ENCODE measurements at places on chromosomes 4 and X. TPM values are rescaled to one million over a fixed set of nuclear protein-coding genes. Genes with fewer than 3 reads are reported as not detected.

GRCh38 chrX:73668779-73669178 is 105.8 kb downstream of the CHIC1 start:
- H3K36me3 ChIP-seq: no peaks in the 10 kb centered on the region
- no peak overlapping the region for H3K27ac ChIP-seq
- H3K4me1 ChIP-seq: no peaks in the 10 kb centered on the region
- no peak for ATAC-seq
- H3K27me3 ChIP-seq: no peaks in the 10 kb centered on the region

DNA sequence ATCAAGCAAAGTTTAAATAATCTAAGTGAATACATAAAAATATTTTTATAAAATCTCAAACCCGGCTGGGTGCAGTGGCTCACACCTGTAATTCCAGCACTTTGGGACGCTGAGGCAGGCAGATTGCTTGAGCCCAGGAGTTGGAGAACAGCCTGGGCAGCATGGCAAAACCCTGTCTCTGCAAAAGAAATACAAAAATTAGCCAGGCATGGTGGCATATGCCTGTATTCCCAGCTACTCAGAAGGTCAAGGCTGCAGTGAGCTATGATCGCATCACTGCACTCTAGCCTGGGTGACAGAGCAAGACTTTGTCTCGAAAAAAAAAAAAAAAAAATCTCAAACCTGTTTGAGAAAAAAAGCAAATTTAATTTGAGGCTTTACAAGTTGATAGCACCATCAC is 96.9 kb upstream of the GPR34 start:
- no peak overlapping the region for H3K4me3 ChIP-seq
- peaks cover 13% of the 10 kb centered on the region for H3K36me3 ChIP-seq
- H3K27ac ChIP-seq: no peak overlapping the region

DNA sequence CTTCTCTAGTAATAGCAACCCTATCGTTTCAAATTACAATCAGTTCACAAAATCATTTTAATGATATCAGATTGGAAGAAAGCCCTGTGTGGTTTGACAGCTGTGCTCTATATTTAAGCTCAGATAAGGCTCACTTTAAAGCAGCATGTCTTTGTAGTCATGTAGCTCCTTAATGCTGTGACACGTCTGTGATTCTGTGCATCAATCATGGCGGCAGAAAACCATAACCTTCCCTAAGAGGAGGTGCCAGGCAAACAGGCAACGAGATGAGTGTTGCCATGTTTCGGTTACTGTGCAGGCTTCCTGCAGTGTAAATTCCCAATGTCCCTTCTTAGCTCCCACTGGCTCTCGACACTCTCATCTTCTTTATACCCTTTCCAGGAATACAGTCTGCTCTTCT is 212.7 kb downstream of the GRID2 start:
- no peaks in the 10 kb centered on the region for H3K4me1 ChIP-seq
- H3K4me3 ChIP-seq: no peak overlapping the region
- H3K27me3 ChIP-seq: no peaks in the 10 kb centered on the region
- ATAC-seq: no peak

- no peak overlapping the region for H3K27ac ChIP-seq
- no peaks in the 10 kb centered on the region for H3K4me1 ChIP-seq
- H3K27me3 ChIP-seq: peaks cover 11% of the 10 kb centered on the region
- ATAC-seq: no peak
- H3K4me3 ChIP-seq: no peak overlapping the region
These were observed 15.2 kb downstream of the GUCY1A1 start for GRCh38 chr4:155681886-155682285.

DNA sequence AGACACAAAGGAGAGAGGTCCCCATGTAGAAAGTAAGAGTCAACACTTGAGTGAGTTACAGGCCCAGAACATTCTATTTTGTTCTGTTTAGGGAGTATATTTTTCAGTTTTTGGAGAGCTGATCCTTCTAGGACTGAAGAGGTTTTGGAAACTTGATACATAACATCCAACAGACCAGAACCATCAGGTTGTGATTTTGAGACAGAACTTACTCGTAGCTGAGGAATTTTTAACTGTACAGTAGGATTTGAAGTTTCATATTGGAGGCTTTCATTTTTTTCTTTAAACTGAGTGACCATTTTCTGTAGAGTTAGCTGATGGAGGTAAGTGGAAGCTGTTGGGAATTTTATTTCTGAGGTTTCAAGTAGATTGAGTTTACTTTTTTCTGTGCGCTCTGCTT is 73.3 kb downstream of the NCAPG start:
- no peak for ATAC-seq
- H3K4me1 ChIP-seq: no peaks in the 10 kb centered on the region
- no peaks in the 10 kb centered on the region for H3K27me3 ChIP-seq
- H3K36me3 ChIP-seq: peaks cover 12% of the 10 kb centered on the region
- no peak overlapping the region for H3K4me3 ChIP-seq

DNA sequence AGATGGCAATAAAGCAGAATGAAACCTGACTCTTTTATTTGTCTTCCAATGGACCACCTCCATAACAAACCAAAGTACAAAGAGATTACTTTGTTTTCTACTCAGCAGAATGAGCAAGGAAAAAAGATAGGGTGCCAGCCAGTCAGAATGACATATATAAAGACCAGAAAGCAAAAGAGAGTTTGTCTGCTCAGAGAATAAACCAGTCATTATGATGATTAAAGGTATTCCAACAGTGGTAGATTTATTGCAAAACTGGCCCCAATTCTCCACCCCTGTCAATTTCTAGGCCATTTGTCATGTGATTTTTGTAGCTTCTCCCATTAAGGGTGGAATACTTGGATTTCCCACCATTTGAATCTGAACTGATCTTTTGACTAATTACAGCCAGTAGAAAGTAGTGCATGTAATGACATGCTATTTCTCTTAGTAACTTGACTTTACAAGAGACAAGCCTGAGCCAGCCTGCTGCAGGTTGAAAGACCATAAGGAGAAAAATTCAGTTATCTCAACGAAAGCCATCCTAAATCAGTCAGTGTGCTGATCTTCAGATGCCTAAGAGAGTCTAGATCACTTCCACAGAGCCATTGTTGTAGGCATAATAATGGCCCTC is 203.1 kb downstream of the EPHA5 start:
- ATAC-seq: no peak
- H3K27ac ChIP-seq: no peak overlapping the region
- no peaks in the 10 kb centered on the region for H3K36me3 ChIP-seq
- H3K4me3 ChIP-seq: no peak overlapping the region

- H3K36me3 ChIP-seq: no peaks in the 10 kb centered on the region
- H3K27me3 ChIP-seq: peaks cover 5% of the 10 kb centered on the region
- peaks cover 4% of the 10 kb centered on the region for H3K4me1 ChIP-seq
- H3K27ac ChIP-seq: no peak overlapping the region
- ATAC-seq: no peak
These were observed 9.9 kb downstream of the MMRN1 start for GRCh38 chr4:89904524-89904923.

- H3K27me3 ChIP-seq: peaks cover 38% of the 10 kb centered on the region
- H3K4me3 ChIP-seq: no peak overlapping the region
These were observed 16.0 kb downstream of the PPP2R2C start for GRCh38 chr4:6456450-6456849.

GRCh38 chr4:171042989-171043524 is 770.1 kb upstream of the GALNTL6 start:
- H3K36me3 ChIP-seq: no peaks in the 10 kb centered on the region
- no peaks in the 10 kb centered on the region for H3K4me1 ChIP-seq
- no peak for ATAC-seq
- H3K27ac ChIP-seq: no peak overlapping the region
- H3K4me3 ChIP-seq: no peak overlapping the region

DNA sequence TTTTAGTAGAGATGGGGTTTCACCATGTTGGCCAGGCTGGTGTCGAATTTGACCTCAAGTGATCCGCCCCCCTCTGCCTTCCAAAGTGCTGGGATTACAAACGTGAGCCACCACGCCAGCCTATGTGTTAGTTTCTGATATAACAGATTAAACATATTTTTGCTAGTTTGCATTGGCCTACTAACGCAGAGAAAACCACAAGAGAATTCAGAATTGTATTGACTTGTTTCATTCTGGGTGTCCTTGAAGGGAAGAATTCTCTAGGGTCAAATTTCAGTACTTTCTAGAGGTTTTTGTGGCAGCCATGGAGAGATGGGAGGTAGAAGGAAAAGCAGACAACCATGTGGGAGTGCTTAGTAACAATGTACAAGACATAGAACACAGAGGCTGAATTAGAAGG is 46.1 kb upstream of the BMPR1B start:
- no peak overlapping the region for H3K4me3 ChIP-seq
- no peaks in the 10 kb centered on the region for H3K4me1 ChIP-seq
- no peak overlapping the region for H3K27ac ChIP-seq
- H3K27me3 ChIP-seq: peaks cover 5% of the 10 kb centered on the region

DNA sequence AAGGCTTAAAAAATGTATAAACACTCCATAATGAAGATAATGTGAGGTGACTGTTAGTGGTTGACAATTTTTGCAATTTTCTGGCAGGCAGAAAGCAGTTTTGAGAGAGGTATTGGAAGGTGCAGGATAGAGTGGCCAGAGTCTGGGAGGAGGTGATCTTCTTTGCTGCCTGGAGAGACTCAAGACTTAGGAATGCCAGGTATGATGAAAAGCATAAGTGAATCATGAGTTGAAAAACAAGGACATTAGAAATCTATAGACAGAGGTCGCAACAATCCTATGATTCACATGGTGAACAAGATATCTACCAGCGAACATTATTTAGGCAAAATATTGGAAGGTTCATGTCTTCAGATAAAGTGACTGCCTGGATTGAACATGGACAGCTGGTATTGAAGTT is 118.5 kb downstream of the CFAP299 start:
- H3K27ac ChIP-seq: no peak overlapping the region
- ATAC-seq: no peak
- H3K4me1 ChIP-seq: no peaks in the 10 kb centered on the region
- H3K36me3 ChIP-seq: no peaks in the 10 kb centered on the region
- H3K4me3 ChIP-seq: no peak overlapping the region
- H3K27me3 ChIP-seq: no peaks in the 10 kb centered on the region

DNA sequence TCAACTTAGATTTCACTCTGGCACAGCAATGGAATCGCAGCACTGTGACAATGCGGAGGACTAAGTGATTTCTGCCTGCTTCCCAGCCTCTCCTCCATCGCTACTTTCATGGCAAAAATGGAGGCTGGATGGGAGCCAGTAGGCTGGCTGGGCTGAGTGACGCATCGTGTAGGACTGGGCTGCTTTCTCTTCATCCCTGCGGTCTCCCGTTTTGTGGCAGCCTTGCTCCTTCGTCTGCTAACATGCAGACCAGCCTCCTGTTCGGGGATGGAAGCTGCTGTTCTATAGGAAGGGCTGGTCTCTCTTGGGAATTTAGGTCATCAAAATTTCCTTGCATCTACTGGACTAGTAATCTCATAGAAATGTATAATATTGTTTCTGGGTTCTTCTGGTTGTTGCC is 15.8 kb upstream of the RGS12 start:
- H3K27me3 ChIP-seq: no peaks in the 10 kb centered on the region
- no peak overlapping the region for H3K27ac ChIP-seq
- no peak overlapping the region for H3K4me3 ChIP-seq
- H3K4me1 ChIP-seq: no peaks in the 10 kb centered on the region

DNA sequence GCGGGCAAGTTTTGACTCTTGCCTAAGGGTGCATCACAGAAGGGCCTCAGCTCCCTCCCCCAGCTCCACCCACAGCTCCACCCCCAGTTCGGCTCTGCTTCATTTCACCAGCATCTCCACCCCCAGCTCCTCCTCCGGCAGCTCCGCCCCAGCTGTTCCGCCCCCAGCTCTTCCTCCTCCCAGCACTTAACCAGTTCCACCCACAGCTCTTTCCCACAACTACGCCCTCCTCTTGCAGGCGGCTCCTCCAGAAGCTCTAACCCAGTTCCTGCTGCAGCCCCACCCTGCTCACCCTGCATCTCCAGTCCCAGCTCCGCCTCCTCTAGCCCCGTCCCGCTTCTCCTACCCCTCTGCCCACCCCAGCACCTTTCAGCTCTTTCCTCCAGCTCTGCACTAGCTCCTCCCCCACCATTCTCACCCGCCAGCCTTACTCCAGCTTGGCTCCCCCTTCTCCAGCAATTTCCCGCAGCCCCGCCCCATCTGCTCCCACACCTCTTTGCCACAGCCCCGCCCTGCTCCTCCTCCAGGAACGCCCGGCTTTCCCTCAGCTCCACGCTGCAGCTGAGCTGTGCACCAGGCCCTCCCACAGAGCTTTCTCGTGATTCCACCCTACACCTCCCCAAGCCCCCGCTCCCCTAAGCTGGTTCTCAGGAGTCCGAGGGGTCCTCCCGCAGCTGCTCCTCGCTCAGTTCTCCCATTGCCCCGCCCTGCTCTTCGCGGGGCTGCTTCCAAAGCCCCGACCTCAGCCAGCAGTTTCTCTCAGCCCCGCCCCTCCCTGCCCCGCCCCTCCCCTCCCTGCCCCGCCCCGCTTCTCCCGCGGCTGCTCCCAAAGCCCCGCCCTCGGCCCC is 1.3 kb upstream of the EOLA1 start:
- ATAC-seq: peak; percentile 46
- H3K4me1 ChIP-seq: no peaks in the 10 kb centered on the region
- peak overlapping the region; percentile 82 for H3K4me3 ChIP-seq

- no peaks in the 10 kb centered on the region for H3K27me3 ChIP-seq
- no peaks in the 10 kb centered on the region for H3K36me3 ChIP-seq
- H3K27ac ChIP-seq: no peak overlapping the region
- ATAC-seq: no peak
- H3K4me3 ChIP-seq: no peak overlapping the region
These were observed 39.7 kb downstream of the RGS12 start for GRCh38 chr4:3332498-3332897.

GRCh38 chr4:92651536-92651935 is 347.8 kb downstream of the GRID2 start:
- no peak for ATAC-seq
- no peak overlapping the region for H3K4me3 ChIP-seq
- no peak overlapping the region for H3K27ac ChIP-seq
- H3K36me3 ChIP-seq: no peaks in the 10 kb centered on the region
- no peaks in the 10 kb centered on the region for H3K4me1 ChIP-seq

GRCh38 chr4:174133551-174133950 is 149.9 kb downstream of the FBXO8 start:
- H3K4me3 ChIP-seq: no peak overlapping the region
- no peak for ATAC-seq
- H3K4me1 ChIP-seq: no peaks in the 10 kb centered on the region
- H3K27ac ChIP-seq: no peak overlapping the region
- H3K27me3 ChIP-seq: peaks cover 5% of the 10 kb centered on the region

DNA sequence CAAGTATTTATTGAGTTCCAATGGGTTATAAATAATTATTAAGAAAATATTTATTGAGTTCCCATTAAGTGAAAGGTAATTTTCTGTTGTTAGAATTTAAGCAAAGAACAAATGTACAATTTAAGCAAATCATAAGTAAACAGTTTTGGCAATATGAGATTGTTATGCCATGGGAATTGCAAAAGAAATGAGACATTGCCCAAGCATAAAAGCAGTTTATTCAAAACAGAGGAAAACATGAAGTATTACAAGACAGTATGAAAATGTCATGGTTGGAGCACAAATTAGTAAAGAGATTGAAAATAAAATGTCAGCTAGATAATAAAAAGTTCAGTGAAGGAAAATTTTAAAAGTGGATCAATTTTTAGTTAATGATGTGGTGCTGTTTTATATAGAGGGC is 706.1 kb upstream of the EPHA5 start:
- H3K4me1 ChIP-seq: no peaks in the 10 kb centered on the region
- no peak overlapping the region for H3K4me3 ChIP-seq
- no peak overlapping the region for H3K27ac ChIP-seq

Gene ADH1A
- not detected for total RNA-seq

Gene PNMA6A
- total RNA-seq: 0.28 TPM

Gene TKTL2
- not detected for total RNA-seq

Gene CSAG3
- total RNA-seq: 0.32 TPM

Gene RTL9
- total RNA-seq: not detected

Gene HTR2C
- not detected for total RNA-seq

Gene PRMT9
- total RNA-seq: 7.5 TPM

Gene AR
- total RNA-seq: not detected

Gene NPNT
- not detected for total RNA-seq
